Memory B cell (primary cell): ENCODE measurements at places on chromosomes 6 and 20.

- no peak for DNase-seq
Measured at GRCh38 chr6:37038292-37039198, 33.1 kb downstream of the FGD2 start.

DNA sequence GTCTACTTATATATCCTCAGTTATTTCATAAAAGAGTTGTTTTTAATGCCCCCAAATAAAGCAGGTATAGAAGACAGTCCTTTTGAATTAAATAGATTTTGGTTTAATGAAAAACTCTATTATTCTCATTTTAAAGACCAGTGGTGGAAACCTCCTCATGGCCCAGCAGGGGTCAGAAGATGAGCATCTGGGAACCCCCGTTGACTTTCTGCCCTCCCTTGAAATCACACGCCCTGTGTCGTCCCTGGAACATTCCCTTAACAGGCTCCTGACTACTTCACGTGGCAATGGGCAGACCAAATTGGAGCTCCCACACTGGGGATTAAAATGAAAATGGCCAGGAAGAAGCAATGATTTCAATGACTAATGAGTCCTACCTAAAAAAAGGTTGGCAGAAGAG is 220.9 kb downstream of the KIF16B start:
- DNase-seq: no peak

DNA sequence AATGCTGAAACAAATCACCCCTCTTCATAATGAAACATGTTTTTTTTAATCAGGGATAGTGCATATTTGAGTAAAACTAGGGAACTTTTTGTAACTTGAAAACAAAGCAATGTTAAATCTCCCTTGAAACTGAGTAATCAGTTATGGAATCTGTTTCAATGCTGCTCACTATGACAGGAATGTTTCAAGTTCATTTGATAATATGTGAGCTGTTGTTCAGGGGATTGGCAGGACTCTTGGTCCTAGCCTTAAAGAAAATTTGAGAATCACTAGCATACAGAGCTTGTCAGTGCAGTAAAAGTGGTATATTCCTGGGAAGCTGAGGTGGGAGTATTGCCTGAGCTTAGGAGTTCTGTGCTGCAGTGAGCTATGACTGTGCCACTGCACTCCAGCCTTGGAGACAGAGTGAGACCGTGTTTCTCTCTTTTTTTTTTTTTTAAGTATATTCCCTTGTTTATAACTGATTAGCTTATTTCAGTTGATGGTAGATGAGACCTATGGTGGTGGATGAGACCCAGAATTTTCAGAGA is 21.6 kb upstream of the CALHM6 start:
- DNase-seq: no peak

GRCh38 chr20:14415467-14415866 is 78.1 kb upstream of the FLRT3 start:
- DNase-seq: no peak

GRCh38 chr6:27805347-27805746 is 106.8 kb downstream of the OR2B2 start:
- DNase-seq: no peak

DNA sequence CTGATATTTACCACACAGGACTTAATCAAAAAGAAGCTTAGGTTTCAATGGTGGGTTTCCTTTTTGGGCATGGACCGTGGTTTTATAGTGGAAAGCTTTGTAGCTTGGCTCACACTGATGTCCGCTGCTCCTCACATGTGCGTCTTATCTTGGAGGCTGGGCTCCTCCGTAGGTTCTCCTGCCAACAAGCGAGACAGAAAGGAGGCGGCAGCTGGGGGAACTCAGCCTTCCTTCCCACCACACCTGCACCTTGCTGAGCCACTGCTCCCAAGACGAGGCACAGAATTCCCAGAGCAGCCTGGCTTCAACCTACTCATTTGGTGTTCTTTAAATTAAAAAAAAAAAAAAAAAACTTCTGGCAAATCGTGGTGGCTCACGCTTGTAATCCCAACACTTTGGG is 235.5 kb upstream of the QKI start:
- DNase-seq: no peak

GRCh38 chr6:125123468-125124048 is 30.0 kb upstream of the TPD52L1 start:
- no peak for DNase-seq

GRCh38 chr6:134467620-134468019 is 149.7 kb upstream of the SGK1 start:
- no peak for DNase-seq

DNA sequence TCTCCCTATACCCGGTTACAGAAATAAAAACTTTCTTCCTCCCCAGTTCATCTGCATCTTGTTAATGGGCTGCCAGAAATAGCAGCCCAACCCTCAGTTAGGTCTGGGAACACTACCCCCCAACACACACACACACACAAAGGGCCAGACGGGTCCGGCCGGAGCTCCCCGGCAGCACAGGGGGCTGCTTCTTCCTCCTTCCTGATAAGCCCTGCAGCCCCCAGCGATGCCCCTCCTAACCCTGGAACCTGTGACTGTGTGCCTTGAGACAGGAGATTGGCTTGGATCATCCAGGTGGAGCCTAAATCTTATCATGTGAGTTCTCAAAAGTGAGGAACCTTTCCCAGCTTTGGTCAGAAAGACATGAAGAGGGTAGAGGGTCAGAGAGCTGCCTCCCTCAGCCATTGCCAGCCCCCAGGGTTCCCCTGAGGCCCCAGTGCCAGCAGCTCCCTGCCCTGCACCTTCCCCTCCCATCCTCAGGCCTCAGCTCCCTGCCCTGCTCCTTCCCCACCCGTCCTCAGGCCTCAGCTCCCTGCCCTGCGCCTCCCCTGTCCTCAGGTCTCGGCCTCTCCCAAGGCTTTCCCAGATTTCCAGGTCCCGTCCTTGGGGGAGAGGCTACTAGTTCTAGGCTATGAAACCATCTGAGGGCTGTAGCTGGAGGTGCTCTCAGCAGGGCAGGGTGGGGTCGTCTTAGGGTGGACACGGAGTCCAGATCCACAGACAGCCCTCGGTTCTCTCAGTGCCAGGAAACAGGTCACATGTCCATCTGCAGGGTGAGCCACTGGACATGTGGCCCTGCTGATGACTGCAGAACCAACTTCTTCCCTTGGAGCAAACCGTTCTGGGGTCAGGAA is 34.5 kb upstream of the CST7 start:
- no peak for DNase-seq

GRCh38 chr6:41778895-41779294 is 805 bp downstream of the FRS3 start:
- no peak for DNase-seq

DNA sequence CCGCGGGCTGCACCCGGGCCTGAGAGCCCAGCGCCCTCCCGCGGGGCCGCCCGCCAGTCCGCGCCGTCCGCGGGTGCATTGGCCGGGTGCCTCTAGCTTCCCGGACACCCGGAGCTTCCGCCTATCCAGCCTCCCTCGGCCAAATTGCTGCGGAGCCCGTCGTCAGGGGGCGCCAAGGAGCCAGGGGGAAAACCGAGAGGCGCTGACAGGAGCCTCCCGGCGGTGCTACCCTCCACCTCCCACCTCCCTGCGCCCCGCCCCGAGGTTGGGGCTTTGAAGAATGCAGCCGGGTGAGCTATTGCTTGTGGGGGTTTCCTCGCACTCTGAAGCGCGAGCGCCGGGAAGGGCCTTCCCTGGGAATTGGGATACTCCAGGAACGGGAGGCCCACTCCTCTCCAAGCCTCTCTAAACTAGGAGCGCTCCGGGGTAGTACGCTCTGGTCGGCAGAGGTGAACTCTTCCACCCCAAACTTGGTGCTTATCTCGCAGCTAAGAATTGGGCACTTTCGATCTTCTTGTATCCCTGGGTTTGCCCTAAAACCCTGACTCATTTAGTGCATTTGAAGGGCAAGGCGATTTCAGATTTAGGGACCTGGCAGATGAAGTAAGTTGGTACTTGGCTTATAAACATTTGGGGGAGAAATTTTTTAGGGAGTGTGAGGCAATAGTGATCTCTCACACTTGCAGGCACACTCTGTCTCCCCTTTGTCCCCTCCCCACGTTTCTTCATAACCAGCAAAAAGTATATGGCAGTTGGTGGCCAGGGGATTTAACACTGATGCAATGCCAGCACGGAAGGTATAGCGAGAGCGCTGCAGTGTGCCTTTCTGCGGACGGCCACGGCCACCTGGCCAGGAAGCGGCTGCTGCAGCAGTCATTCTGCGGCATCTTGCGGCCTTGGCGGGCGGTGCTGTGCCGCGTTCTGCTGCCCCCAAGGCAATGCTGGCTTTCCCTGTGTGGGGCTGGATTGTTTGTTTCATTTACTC is 556 bp downstream of the BEND6 start:
- peak; percentile 35 for DNase-seq

- no peak for DNase-seq
Measured at GRCh38 chr20:19074356-19074755, 138.1 kb upstream of the SLC24A3 start.

DNA sequence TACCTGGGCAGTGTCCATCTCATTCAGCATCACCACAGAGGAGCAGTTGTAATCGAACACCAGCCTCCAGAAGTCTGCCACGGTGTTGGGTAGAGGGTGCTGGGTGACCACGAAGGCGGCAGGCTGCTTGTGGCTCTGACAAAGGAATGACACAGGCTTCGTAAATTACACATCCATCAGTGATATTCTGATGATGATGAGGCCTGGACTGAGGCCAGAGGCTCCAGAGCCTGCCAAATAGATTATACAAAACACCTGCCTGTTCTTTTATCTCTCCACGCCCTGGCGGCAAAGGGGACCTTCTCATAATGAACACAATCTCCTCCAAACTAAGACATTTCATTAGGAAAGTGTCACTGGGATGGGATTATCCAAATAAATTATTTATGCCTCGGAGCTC is 480.2 kb upstream of the CHD6 start:
- no peak for DNase-seq

DNA sequence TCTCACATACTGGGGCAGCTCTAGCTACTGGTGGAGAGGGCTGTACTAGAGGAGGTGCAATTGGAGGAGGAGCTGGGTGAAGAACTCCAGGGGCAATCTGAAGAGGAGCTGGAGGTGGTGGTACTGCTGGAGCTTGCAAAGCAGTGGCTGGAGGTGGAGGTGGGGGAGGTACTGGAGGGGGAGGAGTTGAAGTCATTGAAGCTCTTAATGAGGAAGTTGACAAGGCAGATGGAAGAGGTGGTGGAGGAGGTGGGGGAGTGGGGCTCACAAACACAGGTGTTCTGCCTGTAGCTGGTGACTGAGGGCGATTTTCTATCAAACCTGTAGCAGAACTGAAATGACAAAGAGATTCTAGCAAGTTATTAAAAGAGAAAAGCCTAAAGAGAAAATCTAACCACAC is 77.6 kb downstream of the WASF1 start:
- DNase-seq: peak; percentile 46

- DNase-seq: no peak
Measured at GRCh38 chr6:66986940-66987339, 1279.9 kb upstream of the EYS start.

GRCh38 chr6:116363759-116364158 is 7.0 kb upstream of the DSE start:
- DNase-seq: no peak

GRCh38 chr6:11763460-11764249 is 14.9 kb downstream of the ADTRP start:
- no peak for DNase-seq

GRCh38 chr20:44643596-44644229 is 7.8 kb downstream of the ADA start:
- no peak for DNase-seq

- no peak for DNase-seq
Measured at GRCh38 chr6:111183702-111184517, 96.6 kb downstream of the SLC16A10 start.

DNA sequence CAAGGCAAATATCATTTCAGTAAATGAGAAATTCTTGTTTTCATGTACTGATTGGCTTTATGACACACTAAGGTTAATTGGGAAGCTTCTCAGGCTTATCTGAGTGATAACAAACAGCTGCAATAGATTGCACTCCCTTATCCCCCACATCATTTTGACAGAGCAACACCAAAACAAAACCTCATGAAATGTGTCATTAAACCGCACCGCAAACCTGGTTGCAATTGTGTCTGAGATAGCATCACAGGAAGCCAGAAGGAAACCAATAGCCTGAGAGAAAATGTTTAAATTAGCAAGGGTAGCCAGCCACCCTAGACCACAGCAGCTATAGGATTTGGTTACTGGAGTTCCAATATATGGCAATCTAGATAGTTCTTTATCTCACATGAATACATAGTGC is 31.6 kb upstream of the LAMA4 start:
- no peak for DNase-seq

- no peak for DNase-seq
Measured at GRCh38 chr6:127956260-127956888, 55.5 kb upstream of the THEMIS start.

DNA sequence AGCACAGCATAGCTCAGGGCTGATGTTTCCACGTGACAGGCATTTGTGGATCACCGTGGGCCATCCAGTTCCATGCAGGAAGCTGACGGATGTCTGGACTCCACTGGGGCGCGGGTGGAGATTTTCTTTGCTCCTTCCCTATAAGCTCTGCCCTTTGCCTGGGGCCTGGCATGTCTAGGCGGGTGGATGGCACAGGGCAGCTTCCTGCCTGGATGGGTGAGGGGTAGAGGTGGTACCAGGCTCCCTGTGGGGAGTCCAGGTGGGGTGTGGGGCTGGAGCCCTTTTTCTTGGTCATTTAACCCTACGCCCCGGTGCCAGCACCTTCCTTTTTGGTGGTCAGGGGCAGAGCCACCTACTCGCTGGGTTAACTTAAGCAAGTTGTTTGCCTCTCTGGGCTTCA is 10.4 kb downstream of the FAM110A start:
- DNase-seq: no peak

- DNase-seq: no peak
Measured at GRCh38 chr6:31265926-31266325, 6.0 kb downstream of the HLA-C start.

DNA sequence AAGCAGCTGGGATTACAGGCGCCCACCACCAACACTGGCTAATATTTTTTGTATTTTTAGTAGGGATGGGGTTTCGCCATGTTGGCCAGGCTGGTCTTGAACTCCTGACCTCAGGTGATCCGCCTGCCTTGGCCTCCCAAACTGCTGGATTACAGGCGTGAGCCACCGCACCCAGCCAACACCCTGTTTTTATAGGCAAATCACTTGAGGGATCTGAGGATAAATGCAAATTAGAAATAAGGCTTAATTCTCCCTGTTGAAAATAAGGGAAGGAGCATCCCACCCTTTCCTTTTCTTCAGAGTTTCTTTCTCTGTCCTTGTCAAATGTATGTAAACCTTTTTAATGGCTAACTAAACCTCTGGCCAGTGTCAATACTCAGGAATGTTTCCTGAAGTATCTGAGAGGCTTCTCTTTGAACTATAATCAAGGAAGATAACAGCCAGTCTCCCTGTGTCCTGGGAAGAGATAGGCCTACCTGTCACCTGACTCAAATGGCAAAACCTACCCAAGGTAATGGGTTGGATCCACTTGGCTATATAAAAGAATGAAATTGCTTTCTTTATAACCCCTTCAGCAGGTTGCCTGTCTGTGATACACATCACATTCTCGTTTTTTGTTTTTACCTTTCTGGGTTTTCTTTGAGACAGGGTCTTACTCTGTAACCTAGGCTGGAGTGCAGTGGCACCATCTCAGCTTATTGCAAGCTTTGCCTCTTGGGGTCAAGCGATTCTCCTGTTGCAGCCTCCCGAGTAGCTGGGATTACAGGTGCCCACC is 64.5 kb upstream of the TNFAIP3 start:
- DNase-seq: no peak
